Stimulated activated CD4-positive, alpha-beta T cell treated with anti-CD3 and anti-CD28 coated beads, Interleukin-1b, Interleukin-23, amount 100 ng/mL, for 1 hour (primary cell): ENCODE measurements at places on chromosomes 4 and X.

GRCh38 chrX:35166023-35166422, 223.4 kb downstream of the FAM47B start:
- no peak for DNase-seq

DNA sequence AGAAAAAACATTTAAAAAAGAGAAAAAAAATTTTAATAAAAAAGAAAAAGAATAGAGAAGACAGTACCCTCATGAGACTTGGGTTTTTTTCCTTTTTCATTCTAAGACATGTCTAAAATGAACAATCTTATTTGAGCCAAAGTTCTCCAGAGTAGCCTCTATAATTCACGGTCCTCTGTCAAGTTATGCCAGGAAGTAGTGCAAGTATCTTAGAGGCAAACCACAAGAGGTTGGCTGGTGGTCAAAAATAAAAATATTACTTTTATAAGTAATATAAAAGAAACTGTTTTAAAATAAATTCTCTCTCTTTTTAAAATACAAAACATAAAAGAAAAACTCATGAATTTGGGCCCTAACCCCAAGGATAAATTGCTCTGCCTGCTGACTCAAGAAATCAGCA, 26.5 kb downstream of the HNRNPDL start:
- no peak for DNase-seq

DNA sequence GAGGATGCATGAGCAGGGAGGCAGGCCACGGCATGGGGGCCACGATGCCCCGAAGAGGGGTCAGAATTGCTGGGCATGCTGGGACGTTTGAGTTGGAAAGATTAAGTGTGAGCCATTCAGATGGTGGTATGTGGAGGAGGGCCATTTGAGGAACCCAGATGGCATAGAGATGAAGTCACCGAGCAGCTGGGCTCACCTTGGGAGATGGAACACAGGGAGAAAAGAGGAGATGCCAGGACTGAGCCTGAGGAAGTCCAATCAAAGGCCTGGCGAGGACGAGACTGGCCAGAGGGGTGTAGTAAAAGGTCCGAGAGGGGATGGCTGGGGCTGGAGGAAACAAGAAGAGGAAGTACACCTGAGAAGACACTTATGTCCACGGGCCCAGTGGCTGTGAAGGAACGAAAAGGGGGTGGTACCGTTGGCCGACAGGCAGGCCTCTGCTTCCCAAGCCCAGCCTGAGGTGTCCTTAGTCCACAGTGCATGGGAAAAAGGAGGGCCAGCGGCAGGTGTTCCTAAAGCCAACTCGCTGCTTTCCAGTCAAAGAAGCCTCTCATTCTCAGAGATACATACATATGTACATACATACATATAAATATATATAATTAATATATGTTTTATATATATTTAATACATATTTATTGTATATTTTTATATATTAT, 54.6 kb upstream of the CLCN4 start:
- DNase-seq = no peak

- DNase-seq = no peak
Observed at GRCh38 chrX:132216806-132217202, 2.4 kb downstream of the RAP2C start.

DNA sequence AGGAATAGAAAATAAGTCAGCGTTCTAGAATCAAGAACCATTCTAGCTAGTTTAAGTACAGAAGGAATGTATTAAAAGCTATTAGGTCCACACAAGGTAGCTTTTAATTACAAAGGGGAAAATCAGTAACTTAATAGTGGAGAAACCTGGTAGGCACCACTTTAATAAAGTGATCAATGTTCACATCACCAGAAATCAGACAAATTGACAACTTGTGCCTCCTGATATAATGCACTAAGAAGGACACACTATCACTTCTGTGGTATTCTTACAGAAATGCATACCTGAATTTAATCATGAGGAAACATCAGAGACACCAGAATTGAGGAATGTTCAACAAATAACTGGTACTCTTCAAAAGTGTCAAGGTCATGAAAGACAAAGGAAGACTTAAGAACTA, 54.9 kb downstream of the NYX start:
- DNase-seq = no peak

- no peak for DNase-seq
Observed at GRCh38 chr4:4950561-4951290, 68.5 kb downstream of the CYTL1 start.

- DNase-seq = no peak
Observed at GRCh38 chr4:2781911-2782310, 11.0 kb upstream of the SH3BP2 start.

DNA sequence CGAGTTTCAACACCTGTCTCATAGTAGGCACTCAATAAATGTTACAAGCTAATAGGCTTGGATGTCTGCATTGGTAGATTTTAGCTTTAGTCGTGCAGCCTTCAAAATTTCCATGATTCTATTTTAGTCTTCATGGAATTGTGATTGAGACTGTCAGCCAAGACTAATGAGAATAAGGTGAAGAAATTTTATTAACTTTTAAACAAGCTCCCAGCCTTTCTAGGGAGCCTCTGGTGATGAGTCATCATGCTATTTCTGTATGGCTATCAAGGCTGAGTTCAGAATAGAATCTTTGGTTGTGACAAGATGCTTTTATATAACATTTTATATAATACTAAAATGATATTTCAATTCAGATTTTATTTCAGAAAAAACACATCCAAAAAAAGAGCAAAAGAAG, 685.8 kb downstream of the GABRG1 start:
- DNase-seq = no peak

GRCh38 chr4:64385220-64385619, 24.0 kb downstream of the TECRL start:
- DNase-seq = no peak

- no peak for DNase-seq
Observed at GRCh38 chr4:46329118-46329976, 60.6 kb downstream of the GABRA2 start.

DNA sequence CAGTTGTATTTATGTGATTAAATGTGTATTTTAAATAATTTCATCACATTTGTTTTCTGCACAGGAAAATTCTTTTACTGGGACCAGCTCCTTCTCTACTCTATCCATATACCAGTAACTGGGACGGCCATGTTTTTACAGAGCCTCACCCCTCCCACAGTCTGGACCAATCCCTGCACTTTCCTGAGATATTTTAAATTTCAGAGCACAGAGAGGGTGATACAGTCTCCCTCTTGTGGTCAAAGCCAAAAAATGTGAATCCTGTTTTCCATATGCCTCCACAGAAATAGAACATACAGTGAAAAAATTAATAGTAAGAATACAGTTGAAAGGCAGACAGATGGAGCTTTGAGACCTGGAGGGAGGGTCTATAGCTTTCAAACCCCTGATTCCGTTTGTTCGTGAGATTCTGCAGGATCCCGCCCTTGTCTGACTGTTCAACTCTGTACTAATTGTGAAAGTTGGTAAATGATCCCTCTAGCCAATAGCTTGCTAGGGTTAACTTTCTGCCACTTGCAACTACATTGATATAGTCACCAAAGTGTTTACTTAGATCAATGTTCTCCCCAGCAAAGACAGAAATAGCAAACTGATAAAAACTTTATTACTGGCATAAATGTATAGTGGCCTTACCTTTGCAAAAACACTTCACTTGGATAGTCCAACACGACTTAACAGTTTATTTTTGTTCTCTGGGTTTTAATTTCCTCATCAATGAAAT, 172.2 kb downstream of the PPARGC1A start:
- no peak for DNase-seq

DNA sequence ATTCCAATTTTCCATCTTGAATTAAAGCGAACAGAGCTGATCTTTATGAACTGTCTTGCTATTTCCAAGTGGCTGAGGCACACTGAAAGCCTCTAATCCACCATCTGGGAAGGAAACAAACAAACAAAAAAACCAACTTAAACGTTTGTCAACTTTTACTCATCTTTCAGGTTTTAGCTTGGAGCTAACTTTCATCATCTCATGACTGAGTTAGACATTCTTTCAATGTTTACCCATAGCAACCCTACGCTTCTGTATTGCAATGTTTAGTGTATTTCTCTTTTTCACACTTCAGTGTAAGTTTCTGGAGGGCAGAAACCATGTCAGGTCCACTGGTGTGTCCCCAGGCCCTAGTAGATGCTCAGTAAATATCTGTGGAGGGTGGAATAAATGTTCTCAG, 343.8 kb downstream of the GBA3 start:
- DNase-seq = no peak

DNA sequence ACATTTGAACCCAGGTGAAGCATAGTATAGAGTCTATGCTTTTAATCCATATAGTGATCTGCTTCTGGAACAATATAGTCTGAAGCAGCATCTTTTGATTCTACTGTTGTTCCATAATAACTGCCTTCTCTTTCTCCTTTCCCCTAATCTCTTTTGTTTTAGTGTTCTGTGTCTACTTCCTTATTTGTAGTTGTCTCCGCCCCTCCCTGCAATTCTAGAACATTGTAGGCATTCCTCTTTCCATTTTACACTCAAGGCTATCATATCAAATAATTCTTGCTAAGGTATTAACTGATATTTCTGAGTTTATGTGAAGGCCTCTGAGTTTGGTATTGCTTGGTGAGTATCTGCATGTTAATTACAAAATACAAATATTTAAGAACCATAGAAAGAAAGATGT, 11.6 kb downstream of the BLTP1 start:
- DNase-seq = no peak

DNA sequence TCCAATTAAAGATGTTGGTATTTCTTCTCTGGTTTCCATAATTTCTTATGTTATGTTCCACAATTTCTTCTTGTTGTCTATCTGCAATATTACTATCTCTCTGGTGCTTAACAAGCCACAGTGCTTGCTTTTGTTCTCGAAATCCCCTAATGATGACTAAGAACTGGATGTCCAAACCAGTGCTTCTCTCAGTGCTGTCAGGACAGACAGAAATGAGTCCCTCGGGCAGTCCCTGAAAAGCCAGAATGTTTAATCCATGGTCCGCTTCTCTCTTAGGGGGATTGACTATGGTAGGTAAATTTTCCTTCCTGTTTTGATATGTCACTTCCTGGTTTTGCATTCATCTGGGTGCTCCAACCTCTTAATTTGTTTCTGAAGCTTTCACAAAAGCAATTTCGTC, 321.6 kb upstream of the PCDH10 start:
- no peak for DNase-seq

- no peak for DNase-seq
Observed at GRCh38 chr4:1330761-1331590, 16.0 kb upstream of the UVSSA start.

DNA sequence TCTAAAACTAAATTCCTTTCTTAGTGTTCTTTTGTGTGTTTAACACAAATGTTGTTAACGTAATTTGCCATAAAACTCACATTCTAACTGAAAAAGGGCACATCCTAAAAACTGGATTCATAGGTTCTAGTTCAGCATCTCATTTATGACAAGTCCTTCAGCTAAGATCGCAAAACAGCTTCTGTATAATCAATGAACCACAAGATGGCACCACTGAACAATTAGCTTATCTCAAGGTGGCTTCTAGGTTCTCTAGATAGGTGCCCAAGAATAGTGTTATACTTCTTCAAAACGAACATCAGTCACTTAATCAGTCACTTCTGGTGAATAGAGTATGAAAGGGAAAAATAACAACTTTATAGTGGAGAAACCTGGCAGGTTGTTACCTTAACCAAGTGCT, 54.3 kb downstream of the NRK start:
- DNase-seq = no peak

DNA sequence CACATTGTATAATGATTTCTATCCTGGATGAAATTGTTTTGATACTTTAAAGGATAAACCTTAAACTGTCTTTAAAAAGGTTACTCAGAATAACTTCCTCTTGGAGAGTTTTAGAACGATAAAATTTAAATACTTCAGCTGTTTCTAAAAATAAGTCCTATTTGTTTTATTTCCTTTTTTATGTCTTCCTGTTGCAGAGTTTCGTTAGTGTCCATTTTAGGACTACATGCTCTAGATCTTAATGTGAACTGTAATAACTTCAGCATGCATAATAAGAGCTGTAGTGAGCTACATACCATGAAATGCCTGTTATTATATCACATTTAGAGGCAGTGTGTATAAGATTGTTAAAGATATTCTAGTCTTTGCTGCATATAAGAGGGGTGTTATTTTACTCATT, 14.6 kb downstream of the ATP10D start:
- no peak for DNase-seq

GRCh38 chr4:179372746-179373145, 1930.5 kb upstream of the AGA start:
- DNase-seq = no peak

- DNase-seq = no peak
Observed at GRCh38 chr4:147928400-147928799, 196.5 kb downstream of the ARHGAP10 start.
